GM06990 (cell line): ENCODE measurements at places on chromosomes 5 and 9.

DNA sequence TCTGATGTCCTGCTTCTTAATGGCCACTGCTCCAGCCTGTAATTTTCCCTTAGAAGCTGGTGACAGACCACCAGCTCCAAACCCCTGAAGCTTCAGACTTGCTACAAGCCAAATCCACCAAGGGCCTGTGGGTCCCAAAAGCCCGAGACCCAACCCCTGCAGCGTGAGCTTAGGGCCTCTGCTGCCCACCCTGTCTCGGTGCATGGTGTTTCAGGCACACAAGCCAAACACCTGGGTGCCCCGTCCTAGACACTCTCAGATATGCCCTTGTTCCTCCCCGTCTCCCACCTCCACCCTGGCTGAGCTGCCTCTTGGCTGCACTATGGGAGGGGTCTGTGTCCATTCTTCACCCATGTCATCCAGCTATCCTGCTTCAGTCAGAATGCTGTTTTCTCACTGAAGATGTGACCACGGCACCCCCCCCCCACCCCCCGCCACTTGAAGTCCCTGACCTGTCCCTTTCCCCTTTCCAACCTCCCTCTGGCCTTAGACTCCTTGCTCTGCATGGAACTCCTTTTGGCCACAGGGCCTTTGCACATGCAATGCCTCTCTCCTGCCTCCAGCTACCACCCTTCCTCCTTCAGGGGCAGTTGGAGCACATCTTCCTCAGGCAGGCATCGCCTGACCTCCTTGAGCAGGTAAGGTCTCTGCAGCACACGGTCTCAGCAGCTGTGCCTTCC, 55.8 kb downstream of the ZNF354C start:
- no peak for DNase-seq

- DNase-seq: no peak
Measured at GRCh38 chr9:88789785-88790184, 201.5 kb upstream of the S1PR3 start.

- no peak for DNase-seq
Measured at GRCh38 chr5:51203598-51203997, 179.7 kb upstream of the ISL1 start.

- no peak for DNase-seq
Measured at GRCh38 chr9:126959917-126960316, 45.3 kb downstream of the RALGPS1 start.

DNA sequence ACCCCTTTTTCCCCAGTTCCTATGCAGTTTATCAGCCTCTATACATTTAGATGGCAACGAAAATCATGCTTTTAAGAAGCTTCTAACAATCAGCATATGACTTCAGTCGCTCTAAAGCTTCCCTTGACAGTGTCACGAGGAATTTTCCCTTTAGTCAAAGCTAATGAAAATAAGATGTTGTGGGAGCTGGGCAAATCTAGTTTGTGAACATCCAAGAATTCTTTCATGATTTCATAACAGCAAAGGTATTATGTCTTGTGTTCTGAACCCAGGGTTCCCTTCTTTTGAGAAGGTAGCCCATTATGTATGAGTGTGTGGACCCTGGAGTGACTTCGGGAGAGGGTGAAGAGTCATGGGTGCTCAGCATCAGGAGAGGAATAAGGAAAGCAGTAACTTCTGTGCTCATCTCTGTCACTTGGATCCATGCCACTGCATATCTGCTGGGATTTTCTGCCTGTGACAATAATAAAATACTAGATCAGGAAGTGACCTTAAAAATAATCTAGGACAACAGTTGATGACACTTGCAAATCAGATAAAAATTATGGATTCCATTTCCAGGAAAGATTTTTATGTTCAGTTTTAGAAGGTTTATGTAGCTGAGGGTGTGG, 102.4 kb downstream of the PCSK1 start:
- DNase-seq: no peak

DNA sequence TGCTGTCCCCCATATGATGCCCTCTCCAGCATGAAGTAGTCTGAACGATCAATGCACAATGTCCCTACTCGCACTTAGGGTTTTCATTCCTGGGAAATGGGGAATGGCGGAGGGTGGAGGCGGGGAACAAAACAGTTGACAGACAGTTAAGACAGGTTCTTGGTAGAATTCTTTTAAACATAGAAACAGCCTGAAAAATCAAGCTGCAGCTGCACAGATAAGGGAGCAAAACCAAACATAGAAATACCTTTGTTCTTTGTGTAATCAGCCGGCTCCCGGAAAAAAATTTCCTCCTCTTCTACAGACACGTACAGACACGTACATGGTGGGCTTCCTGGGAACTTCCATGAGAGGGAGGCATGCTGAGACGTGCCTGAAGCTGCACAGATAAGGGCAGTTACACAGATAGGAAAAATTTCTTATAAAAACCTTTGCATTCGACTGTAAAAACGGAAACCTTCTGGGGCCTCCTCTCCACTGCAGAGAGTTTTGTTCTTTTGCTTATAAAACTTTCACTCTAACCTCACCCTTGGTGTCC, 662.4 kb upstream of the PTPRD start:
- no peak for DNase-seq

DNA sequence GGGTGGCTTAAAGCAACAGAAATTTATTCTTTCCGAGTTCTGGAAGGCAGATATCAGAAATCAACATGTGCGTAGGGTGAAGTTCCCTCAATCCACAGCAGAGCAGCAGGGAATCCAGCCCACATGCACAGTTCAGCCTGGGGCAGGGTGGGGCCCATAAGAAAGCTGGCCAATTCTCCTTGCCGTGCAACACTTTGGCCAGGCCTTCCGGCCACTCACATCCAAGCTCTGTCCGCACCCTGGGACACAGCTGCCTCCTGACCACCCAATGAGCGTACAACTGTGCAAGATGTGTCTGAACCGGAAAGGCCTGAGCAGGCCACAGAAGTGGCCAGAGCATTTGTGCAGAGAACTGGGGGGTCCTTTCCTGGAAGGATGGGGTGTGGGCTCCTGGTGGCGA, 274.9 kb downstream of the GADD45G start:
- DNase-seq: no peak

GRCh38 chr5:32767948-32768467, 56.9 kb downstream of the NPR3 start:
- no peak for DNase-seq

GRCh38 chr5:85614489-85614888, 1003.3 kb upstream of the COX7C start:
- no peak for DNase-seq

GRCh38 chr9:73558471-73558870, 406.8 kb downstream of the ANXA1 start:
- no peak for DNase-seq

DNA sequence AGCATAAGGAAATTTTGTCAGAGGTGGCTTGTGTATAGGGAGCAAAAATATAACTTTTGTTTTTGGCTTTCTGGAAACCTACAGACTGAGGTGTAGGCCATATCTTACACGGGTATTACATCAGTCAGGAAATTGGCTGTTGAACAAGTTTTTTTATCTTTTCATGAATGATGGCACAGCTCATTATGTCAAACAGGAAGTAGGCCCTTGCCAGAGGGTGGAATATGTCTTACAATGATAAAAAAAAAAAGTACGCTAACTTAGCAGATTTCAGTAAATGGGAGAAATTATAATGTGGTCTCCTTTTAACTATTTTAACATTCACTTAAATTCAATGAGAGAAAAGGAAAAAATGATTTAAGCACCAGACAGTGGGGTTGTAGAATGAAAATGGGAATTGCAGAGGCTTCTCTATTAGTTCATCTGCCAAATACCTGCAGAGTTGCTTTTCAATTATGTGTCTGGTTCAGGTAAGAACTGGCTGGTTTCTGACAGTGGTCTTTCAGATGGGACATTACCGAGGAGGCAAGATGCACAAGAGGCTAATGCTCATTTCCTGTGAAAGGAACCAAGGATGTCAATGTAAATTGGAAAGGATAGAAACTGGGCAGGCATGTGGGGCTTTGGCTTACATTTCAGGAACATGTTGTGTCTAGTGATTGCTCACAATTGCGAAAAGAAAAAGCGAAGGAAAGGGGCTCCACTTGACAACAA, 169.9 kb downstream of the NNT start:
- DNase-seq: no peak

DNA sequence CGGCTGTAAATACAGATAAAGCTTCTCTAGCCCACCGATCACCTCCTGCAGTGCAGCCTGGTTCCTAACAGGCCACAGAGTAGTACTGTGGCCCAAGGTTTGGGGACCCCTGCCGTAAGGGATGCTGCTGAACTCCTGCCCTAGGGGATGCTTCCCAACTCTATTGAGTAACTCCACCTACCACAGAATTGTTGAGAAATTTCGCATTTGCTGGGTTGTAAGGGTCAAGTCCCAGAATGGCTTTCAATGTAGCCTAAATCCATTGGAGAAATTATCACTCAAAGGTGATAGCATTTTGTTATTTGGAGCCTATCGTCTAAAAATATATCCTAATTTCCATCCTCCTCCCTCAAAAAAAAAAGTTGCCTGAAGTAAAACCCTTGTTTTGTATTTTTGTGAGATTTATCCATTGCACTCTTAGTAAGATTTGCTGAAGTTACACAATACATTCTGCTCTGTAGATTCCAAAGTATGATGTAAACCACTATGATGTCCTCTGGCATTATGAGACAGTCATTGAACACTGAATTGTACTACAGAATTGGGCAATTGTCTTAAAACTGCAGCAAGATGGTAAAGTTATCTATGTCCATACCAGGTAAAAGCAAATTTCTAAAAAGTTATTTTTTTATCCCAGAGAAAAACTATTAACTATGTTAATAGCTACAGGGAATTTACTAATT, 14.0 kb downstream of the ACTBL2 start:
- no peak for DNase-seq

GRCh38 chr5:95178046-95178651, 106.7 kb downstream of the MCTP1 start:
- DNase-seq: no peak

GRCh38 chr5:103889500-103890209, 327.1 kb upstream of the NUDT12 start:
- no peak for DNase-seq

GRCh38 chr5:107232788-107233187, 437.9 kb downstream of the EFNA5 start:
- DNase-seq: no peak

DNA sequence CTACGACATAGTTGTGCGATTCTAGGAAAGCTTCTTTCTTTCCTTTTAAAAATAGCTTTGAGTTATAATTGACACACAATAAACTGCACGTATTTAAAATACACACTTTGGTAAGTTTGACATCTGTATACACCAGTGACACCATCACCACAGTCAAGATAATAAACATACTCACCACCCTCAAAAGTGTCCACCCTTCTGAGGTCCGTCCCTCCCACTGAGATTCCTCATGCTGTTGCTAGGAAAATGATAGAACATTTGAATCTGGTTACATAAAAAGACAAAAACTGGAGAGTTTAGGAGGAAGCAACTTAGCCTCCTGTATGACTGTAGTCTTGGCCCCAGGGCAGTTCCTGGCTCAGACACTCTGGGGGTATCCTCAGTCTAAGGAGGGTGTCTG, 17.2 kb downstream of the S100Z start:
- DNase-seq: no peak

- DNase-seq: peak; percentile 37
Measured at GRCh38 chr5:151270599-151270998, 17.6 kb downstream of the GM2A start.

DNA sequence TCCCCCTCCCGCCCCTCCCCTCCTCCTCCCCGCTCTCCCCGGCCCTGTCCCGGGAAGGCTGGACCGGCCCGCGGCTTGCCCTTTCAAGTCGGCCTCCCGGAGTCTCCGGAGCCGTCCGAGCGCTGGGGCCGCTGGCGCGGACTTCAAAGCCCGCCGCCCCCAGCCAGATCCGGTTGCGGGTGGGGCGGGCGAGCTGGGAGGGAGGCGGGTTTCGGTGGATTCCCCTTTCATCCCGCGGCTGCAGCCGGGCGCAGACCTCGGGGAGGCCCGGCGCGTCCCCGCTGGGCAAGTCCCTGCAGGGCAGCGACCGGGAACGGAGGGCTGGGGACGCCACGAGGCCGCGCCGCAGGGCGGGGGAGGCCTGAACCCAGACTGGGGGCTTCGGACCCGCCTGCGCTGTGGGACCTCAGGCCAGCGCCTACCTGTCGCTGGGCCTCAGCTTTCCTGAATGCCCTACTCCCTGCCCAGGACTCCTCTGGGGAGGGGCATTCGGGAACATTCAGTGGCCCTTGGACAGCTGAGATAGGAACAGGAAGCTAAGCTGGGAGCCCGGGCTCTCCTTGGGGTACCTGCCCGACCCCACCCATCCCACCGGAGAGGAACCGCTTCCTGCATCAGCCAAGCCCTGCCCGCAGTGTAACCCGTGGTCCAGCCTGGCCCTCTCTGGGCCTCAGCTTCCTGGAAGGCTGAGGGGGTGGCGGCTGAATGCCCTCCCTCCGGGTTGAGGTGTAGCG, 23.4 kb downstream of the C9orf50 start:
- DNase-seq: peak; percentile 75

GRCh38 chr5:116830079-116830478, 255.5 kb upstream of the SEMA6A start:
- DNase-seq: no peak
